Urothelium cell line (cell line): ENCODE measurements at places on chromosomes 7 and 10.

DNA sequence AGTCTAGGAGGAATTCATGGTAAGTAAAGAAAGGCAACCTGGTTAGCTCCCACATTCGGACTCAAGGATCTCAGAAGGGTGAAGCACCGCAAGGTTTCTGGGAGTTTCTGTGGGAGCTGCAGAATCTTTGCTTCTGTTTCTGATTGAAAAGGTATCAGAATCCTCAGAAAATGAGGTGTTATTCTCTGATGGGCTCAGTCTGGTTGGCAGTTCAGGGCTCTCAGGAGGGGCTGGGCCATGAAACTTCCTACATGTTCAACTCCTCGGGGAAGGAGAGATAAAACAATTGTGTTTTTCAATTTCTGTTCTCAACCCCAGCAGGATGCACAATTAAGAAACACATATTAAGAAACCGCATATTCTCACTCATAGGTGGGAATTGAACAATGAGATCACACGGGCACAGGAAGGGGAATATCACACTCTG, 9.1 kb downstream of the OR2A7 start:
- DNase-seq: no peak

GRCh38 chr7:42110333-42110732, 126.7 kb downstream of the GLI3 start:
- DNase-seq: no peak

DNA sequence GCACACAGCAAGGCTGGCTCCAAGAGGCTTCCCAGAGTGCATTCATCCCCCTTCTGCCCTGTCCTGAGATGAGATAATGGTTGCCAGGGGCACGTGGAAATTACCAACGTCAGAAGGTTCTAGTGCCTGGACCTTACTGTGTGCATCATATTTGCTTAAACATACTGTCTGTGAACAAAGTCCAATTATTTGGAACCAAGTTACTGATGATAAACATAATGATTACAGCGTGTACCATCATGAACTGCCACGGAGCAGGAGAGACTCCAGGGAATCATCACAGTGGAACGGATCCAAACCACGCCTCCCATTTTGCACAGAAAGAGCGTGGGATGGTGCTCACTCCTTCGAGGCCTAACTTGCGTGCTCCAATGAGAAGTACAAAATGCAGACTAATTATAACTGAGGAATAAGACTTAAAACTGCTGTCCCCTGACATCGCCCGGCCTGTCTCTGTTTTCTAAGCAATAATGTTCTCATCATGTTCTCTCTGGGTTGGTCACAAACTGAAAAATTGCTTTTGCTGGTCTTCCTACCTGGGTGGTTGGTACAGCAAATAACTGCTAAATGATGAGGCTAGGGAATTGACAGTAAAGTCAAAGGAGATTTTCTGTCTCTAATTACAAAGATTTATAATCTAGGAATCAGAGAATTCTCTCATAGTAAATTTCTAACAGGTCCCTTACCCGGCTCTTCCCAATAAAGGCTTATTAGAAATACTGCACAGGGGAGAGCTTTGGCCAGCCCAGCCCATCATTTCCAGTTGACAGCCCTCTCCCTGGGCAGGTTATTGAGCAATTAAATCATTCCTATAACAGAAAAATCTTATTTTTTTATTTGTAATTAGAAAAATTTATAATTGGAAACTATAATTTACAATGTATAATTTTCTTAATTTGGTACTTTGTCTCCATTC, 182.2 kb downstream of the CAMK1D start:
- no peak for DNase-seq

DNA sequence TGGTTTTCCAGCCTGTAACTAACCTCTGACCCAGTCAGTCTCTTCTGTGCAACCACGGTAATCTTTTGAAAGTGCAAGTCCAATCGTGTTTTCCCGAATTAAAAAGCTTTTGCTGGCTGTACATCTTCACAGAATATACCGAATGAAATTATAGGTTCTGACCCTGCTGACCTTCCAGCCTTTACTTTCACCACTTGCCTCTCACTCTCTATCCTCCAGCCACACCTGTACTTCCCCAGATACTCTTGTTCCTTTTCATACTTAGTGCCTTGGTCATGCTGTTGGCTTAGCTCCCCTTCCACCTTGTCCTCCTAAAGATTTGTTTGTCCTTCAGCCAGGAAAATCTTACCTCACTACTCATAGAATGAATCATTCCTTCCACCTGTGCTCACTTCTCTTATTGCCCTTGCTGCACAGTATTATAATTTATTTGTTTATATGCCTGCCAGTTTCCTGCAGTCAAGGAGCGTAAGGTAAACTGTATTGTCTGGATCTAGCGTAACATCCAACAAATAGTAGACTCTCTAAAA, 2.3 kb upstream of the PNPLA8 start:
- DNase-seq: no peak

- no peak for DNase-seq
These were observed 358.2 kb downstream of the FGFR2 start for GRCh38 chr10:121240011-121240410.

DNA sequence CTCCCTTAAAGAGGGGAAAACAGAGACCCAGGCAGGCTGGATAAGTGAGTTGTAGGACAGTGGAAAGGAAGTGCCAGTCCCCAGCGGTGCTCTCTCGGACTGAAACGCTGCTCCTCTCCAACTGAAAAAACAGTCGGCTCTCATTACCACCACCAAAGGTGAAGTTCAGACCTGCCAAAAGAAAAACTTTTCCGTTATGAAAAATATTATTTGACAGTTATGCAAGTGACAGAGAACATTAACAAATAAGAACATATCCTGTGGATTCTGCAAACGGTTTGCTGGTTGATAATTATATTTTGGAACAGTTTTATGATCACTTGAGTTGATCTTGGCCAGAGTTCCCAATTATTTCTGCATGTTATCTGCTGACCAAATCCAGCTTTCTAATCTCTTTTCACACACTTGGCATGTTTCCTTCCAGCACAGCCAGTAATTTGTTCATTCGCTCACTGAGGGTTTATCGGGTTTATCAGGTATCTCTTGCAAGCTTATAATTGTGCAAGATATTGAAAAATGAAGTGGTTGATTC, 82.6 kb downstream of the PTPRE start:
- DNase-seq: no peak

DNA sequence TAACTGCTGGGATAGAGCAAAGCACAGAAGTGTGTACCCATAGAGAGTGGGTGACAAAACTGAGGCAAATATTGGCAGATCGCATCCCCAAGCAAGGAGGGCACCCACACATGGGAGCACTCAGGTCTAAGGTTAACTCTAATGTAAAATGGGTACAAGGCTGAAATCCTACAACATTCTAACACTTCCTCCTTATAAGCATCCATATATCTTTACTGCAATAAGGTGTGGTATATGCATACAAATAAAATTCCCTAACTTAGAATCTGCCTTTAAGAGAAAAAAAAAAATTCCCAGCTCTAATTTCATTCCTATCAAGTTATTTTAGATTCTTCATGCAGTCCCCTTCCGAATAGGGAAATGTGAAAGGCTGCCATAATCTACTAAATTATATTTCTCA, 18.7 kb downstream of the EIF3A start:
- no peak for DNase-seq

GRCh38 chr7:148020679-148021078, 569.9 kb upstream of the C7orf33 start:
- DNase-seq: no peak

GRCh38 chr7:32034052-32034451, 36.2 kb downstream of the PDE1C start:
- DNase-seq: no peak

DNA sequence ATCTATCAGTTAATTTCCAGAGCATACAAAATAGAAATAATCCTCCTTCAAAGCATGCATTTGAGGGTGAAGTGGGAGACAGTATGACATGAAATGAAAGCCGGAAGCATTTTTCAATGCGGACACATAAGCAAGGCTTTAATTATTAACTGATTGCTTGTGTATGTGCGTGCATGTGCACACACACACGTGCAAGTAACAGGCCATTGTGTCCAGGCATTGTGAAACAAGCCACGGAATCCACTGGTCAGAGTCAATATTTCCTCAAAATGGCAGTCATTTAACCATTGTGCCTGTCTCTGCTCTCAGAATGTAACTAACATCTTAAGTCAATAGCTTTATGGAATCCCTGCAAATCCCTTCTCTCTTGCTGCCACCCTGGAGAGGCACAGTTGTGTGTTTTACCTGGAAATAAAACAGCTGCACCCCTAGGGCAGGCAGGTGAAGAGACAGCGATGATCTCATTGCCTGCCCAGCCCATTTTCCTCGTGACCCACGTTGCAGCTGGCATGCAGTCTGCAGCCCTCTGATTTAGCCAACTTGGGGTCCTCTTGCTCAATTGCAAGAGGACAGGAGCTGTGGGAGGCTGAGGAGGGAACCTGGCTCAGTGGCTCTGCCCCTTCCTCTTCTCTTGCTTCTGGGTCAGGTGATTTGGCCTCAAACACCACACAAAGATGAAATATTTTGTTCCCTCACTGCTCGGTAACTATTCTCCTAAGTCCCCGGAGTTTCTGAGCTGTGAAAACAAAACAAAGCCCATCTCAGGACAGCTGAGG, 500.9 kb upstream of the ZMIZ1 start:
- no peak for DNase-seq

GRCh38 chr7:120344276-120344675, 71.3 kb downstream of the KCND2 start:
- DNase-seq: no peak

DNA sequence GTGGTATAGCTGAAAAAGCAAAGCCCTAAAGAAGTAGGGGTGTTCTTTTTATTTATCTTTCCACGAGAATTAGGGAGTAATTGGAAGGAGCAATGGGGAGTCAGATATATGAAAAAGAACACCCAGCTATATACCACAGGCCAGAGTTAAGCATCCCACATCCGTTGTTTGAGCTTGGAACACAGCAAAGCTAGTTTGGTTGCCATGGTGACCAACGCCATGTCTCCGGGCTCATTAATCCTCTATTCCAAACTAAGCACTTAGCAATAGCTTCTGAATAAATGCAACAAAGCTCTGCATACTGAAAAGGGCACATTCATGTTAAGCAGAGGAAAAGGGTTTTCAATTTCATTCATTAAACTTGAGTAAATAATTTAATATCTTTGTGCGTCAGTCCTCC, 23.5 kb downstream of the ASB4 start:
- DNase-seq: peak; percentile 40

DNA sequence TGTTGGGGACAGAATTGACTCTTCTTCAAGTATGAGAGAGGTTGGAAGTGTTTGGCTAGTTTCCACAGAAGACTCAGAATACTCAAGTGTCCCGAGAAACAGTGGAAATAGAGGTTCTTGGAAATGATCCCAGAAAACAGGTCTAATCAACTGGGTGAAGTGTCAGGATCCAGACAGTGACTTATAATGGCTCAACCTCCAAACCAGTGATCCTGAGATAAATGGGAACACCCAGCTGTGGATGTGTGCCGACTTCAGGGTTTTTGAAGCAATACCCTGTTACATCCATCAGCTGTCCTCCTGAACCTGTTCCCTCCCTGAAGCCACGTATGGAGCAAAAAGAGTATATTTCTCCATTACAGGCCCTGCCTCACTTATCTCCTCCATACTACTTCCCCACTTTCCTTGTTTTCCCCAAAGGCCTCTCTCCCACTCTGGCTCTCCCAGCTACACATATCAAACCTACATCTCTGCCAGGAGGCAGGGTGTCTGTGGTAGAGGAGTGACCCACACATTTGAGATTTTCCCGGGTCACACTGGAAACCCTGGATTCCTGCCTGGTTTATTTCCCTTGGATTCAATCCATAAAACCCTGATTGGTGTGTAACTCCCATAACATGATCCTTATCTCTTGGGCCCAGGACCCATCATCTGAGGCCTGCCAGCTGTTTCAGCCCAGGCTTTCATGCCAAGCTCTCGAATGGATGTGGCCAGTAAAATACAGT, 17.6 kb upstream of the ELOVL3 start:
- DNase-seq: no peak

DNA sequence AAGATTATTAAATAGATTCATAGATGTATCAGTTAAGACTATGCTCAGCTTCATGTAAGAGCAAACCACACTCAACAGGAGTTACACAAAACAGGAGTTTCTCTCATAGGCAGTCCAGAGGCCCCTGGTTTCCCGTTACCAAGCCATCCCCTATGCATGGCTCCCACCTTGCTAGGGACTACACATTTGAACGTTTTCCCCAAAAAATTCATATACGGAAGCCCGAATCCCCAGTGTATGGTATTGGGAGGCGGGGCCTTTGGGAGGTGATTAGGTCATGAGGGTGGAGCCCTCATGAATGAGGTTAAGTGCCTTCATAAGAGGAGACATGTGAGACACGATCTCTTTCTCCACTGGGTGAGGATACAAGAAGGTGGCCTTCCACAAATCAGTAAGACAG, 29.1 kb downstream of the RSU1 start:
- no peak for DNase-seq

- DNase-seq: peak; percentile 23
These were observed 45.2 kb upstream of the AKR1E2 start for GRCh38 chr10:4780782-4781181.

GRCh38 chr7:128097211-128097731, 66.0 kb upstream of the LRRC4 start:
- no peak for DNase-seq

GRCh38 chr7:82044497-82045080, 274.7 kb upstream of the HGF start:
- no peak for DNase-seq

GRCh38 chr7:41640487-41640886, 62.4 kb downstream of the INHBA start:
- DNase-seq: no peak

DNA sequence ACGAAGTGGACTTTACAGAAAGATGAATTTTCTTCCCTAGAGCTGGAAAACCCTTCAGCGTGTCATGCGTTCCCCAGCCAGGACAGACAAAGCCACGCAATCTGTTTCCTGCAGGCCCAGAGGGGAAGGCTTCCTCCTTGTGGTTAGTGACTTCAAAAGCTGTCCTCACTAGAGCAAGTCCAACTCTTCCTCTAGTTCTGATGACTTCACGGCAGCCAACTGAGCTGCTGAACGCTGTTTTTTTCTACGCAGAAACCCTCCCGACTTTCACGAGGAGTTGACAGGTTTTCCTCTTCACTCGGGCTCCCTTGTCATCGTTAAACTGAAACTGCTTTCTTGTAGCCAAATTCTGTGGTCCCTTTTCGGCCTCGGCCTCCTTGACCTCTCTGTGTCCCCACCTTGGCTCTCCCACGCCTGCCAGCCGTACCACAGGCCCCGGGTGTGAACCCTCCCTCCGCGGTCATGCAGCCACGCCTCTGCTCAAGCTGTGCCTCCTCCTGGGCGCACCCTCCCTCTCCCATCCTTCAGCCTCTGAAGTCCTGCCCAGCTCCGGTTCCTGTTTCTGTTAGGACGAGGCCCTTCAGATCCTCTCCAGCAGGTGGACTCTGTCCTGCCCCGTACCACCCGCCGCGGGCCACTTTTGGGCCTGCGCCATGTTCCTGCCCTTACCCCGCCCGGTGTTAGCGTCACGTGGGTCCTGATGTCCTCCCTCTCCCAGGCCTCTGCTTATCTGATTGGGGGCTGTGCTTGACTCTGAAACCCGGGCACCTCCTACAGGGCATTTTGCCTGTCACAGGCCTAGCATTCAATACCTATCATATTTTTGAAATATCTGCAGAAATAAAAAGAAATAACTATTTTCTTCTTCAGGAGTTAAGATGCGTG, 39.3 kb downstream of the CUX1 start:
- peak; percentile 98 for DNase-seq
